A549 (cell line): ENCODE measurements at places on chromosomes 3 and 15. TPM values are rescaled to one million over a fixed set of nuclear protein-coding genes. Genes with fewer than 3 reads are reported as not detected.

DNA sequence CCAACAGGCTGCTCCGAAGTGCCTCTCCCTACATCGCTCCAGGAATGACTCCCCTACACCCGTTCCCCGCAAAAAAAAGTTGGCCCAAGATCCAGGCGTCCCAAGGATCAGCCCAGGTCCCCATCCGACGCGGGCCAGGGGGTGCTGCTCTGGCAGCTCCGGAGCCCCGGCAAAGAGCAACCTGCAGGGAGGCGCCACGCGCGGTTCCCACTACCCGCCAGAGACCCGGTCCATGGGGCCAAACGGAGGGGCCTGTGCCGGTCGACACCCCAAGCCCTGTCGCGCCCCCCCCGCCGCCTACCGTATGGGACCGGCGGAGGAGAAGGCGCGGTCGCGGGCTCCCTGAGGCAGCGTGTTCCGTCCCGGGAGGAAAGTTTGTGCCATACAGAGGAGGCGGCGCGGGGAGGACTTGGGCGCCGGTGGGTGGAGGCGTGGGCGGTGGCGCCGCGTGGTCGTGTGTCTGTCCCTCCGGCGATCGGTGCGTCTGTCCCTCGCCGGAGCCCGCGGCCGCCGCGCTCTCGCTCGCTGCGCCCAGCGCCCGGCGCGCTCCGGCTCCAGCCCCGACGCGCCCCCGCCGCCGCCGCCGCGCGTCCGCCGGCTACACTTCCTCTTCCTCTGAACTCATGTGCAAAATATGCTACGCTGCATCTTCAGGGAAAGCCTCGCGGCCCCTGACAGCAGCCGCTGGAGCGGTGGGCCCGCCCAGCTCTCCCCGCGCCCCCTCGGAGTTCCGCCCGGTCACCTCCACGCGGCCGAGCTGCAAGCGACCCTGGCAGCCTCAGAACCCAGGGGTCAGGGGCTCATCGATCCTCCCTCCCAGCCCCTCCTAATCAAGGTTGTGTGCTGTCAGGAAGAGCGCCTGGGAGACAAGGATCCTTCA, at the start of gene RFTN1:
RFTN1 (minus strand) TSS at position 559 of the 880 bp plus-strand sequence. CDS start 19,830 bp downstream, outside the sequence.
- DNase-seq, result no peak

GRCh38 chr3:54069961-54070360, 52.4 kb upstream of the CACNA2D3 start:
- no peak for DNase-seq

Gene EFL1
- 19.4 to 21.2 TPM (median 20.0 TPM) in 3 replicates for polyA plus RNA-seq

DNA sequence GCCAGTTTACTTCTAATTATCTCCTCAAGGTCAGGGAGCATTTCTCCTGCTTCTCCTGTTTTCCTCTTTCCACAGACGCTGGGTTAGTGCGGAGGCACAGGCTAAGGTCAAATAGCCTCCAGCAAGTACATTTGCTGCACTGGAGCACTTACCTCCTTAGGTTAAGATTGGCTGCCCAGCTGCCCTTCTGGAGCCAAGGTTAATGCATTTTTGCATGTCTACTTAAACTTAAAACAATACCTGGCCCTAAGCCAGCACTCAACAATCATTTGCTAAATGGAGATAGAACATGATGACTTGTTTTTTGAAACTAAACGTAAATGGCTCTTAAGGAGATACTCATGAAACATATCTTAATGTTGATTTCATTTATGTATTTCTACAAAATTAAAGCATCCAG, 83.5 kb downstream of the SSR3 start:
- no peak for DNase-seq

DNA sequence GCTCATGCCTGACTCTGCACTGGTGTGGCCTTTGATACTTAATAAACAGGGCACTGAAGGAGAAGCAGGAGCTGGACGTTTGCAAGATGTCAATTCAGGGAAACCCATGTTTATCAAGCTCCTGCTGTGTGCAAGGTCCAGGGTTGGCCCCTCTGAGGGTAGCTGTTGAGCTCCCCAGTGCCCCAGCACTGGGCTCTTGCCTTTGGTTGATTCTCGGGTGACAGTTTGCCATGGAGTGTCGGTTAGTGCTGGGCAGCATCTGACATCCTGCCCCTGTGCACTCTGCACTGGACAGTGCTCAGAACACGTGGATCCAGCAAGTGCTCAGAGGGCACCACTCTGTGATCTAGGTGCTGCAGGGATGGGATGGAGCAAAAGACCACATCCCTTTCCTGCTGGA, 7.3 kb downstream of the HDAC11 start:
- DNase-seq, result no peak

Gene ZNF860
- polyA plus RNA-seq, result 1.3 to 1.6 TPM (median 1.6 TPM) in 3 replicates

DNA sequence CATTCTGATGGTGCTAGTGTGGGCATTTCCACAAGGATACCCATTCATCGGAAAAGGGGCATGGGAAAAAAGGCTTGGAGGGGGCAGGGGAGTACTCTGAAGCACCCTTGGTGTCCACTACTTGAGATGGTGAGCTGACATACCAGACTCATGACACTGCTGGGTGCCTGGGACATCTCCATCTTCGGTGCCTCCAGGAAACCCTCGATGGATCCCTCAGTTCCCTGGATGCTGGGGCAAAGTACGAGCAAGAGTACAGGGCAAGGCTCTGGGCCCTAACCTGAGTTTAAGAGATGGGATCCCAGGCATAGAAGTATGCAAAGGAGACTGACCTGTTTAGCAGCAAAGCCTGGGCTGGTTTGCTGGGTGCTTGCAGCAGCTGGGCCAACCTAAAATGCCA, 5.2 kb upstream of the IP6K1 start:
- no peak for DNase-seq

Gene KBTBD13
- not detected in 3 replicates for polyA plus RNA-seq

DNA sequence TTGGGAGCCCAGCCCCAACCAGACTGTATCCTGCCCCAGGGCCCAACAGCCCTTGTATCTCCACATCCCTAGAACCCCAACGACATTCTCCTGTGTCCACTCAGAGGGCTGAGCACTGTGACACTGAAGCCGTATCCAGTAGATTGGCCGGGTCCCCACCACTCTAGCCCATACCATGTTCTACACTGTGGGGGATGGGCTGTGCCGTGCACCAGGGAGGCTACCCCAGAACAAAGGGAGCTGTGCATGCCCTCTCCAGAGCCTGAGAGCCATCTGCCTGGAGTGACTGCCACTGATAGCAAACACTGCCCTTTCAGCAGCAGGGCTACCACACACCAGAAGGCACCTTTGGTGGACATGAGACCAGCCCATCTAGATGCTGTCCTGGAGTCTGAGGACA, 37.1 kb upstream of the CP start:
- no peak for DNase-seq

- DNase-seq, result no peak
Measured at GRCh38 chr15:31207246-31207645, 105.7 kb upstream of the TRPM1 start.

Gene ABI3BP
- 1.3 to 1.8 TPM (median 1.6 TPM) in 3 replicates for polyA plus RNA-seq

- peak; percentile 59 for DNase-seq
Measured at GRCh38 chr15:91522605-91523332, 330.7 kb upstream of the SLCO3A1 start.

GRCh38 chr15:41915255-41915994, 21.6 kb upstream of the SPTBN5 start:
- DNase-seq, result no peak

GRCh38 chr3:108215871-108216270, 6.4 kb downstream of the IFT57 start:
- no peak for DNase-seq

Gene LRRC2
- not detected in 3 replicates for polyA plus RNA-seq

Gene IL16
- polyA plus RNA-seq, result 0.05 to 0.09 TPM in 2 of 3 replicates, not detected in the other

GRCh38 chr3:145094355-145094941, 1066.5 kb downstream of the PLOD2 start:
- DNase-seq, result peak; percentile 25

DNA sequence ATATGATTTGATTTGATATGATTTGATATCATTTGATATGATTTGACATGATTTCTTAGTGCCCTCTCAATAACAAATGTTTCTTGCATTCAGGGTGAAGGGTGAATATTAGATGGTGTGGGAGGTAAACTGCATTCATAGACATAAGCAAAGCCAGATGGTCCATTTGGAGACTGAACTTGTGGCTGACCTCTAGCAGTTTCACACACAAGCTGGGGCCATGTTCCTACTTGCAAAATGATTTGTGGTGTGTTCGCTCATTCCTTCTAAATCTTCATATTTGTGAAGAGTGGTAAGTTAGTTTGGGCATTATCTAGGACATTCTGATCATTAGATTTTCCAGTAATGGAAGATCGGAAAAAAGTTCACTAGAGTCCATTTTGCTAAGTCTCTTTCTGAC, 40.5 kb upstream of the CCR4 start:
- DNase-seq, result no peak

DNA sequence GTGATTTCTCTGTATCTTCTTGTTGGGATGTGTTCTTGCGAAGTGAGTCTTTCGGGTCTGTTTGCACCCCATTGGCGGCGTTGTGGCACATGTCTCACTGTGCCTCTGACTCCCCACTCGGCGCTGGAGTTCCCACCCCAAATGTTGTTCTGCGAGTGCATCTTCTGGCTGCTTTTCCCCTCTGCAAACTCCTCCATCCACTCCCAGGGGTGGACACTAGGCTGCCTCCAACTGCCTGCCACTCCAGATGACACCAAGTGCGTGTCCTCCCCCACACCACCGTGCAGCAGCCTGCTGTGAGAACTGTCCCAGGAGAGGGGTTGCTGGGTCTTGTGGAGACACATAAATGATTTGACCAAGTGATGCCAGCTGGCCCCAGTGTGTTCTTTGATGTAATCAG, 17.6 kb downstream of the EFCC1 start:
- DNase-seq, result no peak

DNA sequence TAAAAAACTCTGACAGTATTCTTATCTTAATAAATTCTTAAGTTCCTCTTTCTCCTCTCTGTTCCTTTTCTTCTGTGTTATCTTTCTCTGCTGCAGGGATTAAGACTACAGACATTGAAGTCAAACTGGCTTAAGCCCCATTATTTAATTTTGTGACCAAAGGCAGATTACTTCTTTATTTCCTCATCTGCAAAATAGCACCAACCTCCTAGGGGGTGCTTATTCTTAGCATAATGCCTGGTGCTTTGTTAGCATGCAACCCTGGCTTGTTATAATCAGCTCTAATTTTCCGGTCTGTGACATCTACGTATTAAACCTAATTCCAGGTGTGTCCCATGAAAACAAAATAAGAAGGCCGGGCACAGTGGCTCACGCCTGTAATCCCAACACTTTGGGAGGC, 23.8 kb downstream of the SEMA6D start:
- DNase-seq, result no peak

- DNase-seq, result no peak
Measured at GRCh38 chr3:127731546-127732289, 59.0 kb downstream of the ABTB1 start.

Gene IL12A
- polyA plus RNA-seq, result 0.76 to 1.3 TPM (median 0.98 TPM) in 3 replicates

Gene CHRNA7
- polyA plus RNA-seq, result 1.3 to 1.5 TPM (median 1.3 TPM) in 3 replicates

Gene PIGZ
- polyA plus RNA-seq, result 1.3 to 1.9 TPM (median 1.8 TPM) in 3 replicates

GRCh38 chr3:43165786-43166185, 59.9 kb upstream of the POMGNT2 start:
- no peak for DNase-seq

Gene ADCY5
- 0.38 to 0.57 TPM (median 0.46 TPM) in 3 replicates for polyA plus RNA-seq

- no peak for DNase-seq
Measured at GRCh38 chr3:110164632-110165369, 827.5 kb upstream of the DPPA4 start.

DNA sequence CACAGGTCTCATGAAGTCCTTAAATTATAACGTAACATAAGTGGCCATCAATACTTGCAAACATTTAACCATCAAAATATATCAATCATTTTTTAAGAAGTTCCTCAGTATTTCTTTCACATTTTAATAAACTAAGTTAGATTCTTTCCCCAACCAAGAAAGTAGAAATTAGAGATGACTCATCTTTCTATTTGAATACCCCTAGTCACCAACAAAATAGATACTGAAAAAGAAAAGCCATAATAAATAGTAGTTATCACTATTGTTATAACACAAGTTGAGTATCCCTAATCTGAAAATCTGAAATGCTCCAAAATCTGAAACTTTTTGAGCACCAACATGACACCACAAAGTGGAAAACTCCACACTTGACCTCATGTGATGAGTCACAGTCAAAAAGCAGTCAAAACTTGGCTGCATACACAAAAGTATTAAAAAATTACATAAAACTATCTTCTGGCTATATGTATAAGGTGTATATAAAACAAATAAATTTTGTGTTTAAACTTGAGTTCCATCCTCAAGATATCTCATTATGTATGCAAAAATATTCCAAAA, 3.7 kb downstream of the SHQ1 start:
- DNase-seq, result no peak

GRCh38 chr3:45765266-45765851, 31.0 kb downstream of the SLC6A20 start:
- DNase-seq, result no peak

- no peak for DNase-seq
Measured at GRCh38 chr15:69164807-69165636, 4.6 kb downstream of the GLCE start.

DNA sequence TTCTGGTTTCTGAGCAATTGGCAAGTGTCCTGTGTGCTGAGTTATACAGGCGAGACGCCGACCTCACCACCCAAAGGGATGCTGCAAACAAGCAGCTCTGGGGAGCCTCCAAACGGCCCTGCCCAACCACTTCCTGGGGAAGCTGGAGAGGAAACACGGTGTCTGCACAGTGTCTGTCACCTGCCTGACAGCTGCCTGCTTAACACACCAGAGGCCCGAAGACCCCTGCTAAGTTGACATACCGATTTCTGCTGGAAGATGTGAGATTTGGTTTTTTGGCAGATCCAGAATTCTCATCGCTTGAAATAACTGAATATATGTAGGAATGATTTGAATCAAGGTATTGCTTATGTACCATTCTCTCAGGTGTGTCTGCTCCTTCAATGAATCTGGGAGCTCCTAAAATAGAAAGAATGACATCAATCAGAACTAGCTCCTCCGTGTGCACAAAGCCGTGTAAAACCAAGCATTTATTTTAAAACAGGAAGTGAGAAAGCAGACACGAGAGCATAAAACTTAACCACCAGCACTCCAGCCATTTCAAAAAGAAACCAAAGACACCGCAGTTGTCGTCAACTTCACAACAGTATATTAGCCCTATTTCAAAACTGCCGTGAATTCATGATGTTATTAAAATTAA, 27.2 kb downstream of the LRRC2 start:
- DNase-seq, result no peak

DNA sequence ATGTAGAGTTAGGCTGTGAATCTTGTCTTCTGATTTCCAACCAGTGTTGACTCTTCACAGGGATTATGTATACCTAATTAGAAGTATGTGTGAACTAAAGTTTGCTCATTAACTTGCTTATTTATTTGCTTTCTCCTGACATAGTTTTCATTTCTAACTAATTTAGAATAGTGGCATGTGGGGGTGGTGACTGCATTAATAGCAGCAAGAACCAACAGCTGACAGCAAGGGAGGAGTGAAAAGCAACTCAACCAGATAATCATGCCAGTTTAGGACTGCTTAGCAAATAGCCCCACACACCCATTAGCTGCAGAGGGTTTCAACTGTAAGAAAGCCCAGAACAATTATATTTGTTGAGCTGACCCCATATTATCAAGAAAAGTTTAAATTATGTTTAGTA, 3.8 kb downstream of the ST3GAL6 start:
- no peak for DNase-seq

Gene UPK1B
- polyA plus RNA-seq, result 7.0 to 7.1 TPM (median 7.1 TPM) in 3 replicates

- no peak for DNase-seq
Measured at GRCh38 chr3:89644716-89645115, 537.3 kb downstream of the EPHA3 start.
